ENCODE measurements at places on chromosomes 2 and 18.

DNA sequence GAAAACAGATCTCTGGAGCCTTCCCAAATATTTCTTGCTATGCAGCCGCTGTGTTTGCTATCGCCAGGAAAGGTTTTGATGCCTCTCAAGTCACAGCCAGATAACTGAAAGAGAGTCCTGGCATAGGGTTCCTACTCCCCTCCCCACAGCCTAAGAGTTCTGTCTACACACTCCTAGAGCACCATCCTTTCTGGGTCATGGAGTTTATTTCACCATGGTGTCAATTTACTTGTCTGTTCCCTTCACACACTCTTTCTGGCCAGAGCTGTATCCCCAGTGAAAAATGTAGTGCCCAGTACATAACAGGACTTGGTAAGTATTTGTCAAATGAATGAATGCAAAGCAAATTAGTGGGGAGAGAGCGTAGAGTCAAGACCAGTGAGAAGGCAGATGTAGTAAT lies 185.3 kb downstream of the HAUS1 start:
- DNase-seq: no peak
- no peak overlapping the region for H3K4me3 ChIP-seq
- no peaks in the 10 kb centered on the region for H3K36me3 ChIP-seq
- H3K27ac ChIP-seq: no peak overlapping the region
- no peaks in the 10 kb centered on the region for H3K27me3 ChIP-seq

GRCh38 chr2:180733330-180733729 lies 247.1 kb upstream of the UBE2E3 start:
- no peaks in the 10 kb centered on the region for H3K27me3 ChIP-seq
- peaks cover 7% of the 10 kb centered on the region for H3K4me1 ChIP-seq
- H3K27ac ChIP-seq: no peak overlapping the region

DNA sequence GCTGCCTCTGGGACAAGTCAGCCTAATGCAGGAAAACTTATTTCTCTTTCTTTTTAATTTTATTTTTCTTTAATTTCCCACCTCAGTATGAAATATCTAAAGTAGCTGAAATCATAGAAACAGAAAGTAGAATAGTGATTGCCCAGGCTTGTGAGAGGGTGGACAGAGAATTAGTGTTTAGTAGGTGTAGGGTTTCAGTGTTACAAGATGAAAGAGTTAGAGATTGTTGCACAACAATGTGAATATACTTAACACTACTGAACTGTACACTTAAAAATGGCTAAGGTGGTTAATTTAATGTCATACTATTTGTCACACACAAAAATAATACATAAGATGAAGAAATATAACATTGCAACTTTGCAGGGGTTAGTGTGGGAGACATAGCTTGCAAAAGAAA lies 80.8 kb downstream of the NAT8 start:
- DNase-seq: no peak
- no peak overlapping the region for H3K4me3 ChIP-seq
- no peaks in the 10 kb centered on the region for H3K27me3 ChIP-seq
- no peaks in the 10 kb centered on the region for H3K4me1 ChIP-seq
- H3K27ac ChIP-seq: no peak overlapping the region

DNA sequence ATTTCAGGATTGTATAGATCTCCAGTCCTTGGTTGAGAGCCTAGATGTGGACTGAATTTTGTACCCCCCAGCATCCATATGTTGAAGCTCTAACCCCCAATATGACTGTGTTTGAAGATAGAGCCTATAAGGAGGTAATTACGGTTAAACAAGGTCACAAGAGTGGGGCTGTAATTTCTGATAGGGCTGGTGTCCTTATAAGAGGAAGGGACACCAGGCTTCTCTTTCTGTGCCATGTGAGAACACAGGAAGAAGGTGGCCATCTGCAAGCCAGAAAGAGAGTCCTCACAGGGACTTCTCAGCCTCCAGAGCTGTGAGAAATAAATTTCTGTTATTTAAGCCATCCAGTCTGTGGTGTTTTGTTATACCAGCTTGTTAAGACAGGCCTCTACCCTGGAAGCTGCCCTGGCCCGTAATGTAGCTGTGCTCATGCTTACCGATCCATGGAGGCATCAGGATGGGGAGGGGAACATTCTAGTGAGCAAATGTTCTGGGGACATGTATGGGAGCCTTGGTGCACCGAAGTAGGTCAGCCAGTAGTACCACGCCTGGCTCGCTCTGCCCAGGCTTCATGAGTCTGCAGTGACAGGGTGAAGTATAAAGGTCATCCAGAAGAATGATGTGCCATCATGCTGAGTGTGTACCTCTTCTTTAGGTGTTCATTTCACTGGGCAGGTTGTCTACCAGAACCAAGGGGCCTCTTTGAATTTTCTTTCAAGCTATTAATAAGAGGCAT lies 16.1 kb downstream of the RASGRP3 start:
- no peak overlapping the region for H3K4me3 ChIP-seq
- H3K27me3 ChIP-seq: no peaks in the 10 kb centered on the region
- H3K36me3 ChIP-seq: no peaks in the 10 kb centered on the region
- H3K4me1 ChIP-seq: no peaks in the 10 kb centered on the region
- no peak for DNase-seq

GRCh38 chr2:208542465-208543041 lies 136.0 kb downstream of the PTH2R start:
- H3K36me3 ChIP-seq: no peaks in the 10 kb centered on the region
- peaks cover 5% of the 10 kb centered on the region for H3K27me3 ChIP-seq
- H3K4me3 ChIP-seq: no peak overlapping the region
- H3K27ac ChIP-seq: no peak overlapping the region
- DNase-seq: no peak

DNA sequence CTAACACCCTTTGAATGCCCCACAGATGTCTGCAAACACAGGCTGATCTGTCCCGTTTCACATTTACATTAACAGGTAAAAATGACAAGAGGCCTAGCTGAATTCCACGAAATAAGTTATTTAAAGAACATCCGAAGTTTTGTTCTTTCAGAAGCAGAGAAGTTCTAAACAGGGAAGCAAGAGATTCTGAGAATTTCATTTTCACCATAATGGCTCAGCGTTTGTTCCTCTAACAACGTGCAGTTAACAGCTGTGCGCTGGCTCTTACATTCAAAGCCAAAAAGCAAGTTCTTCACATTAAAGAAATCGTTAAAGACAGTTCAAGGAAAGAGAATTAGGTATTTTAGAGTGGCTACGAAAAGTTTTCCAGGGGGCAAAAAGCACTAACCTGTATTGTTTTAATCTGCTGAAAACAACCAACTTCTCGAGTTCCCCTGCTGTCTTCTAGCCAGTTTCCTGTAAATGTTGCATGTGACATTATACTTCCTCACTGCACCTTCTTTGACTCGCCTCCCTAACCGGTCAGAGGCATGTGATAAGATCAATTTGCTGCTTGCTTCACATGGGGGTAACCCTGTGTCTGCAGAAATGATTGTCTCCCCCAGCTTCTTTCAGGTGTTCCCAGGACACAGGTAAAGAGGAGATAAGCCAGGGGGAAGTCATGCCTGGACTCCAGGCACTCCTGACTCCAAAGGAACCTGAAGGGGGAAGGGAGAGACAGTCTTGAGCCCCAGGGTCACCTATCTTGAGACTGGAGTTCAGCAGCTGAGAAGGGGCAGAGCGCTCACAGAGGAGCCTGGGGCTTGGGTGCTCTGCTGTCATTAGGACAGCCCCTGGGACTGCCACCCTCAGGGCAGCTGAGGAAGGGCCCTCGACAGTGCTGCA lies 36.8 kb upstream of the WIPF1 start:
- H3K4me3 ChIP-seq: no peak overlapping the region
- H3K27me3 ChIP-seq: no peaks in the 10 kb centered on the region
- no peak overlapping the region for H3K27ac ChIP-seq
- no peaks in the 10 kb centered on the region for H3K4me1 ChIP-seq
- DNase-seq: no peak

GRCh38 chr2:67208887-67209500 lies 188.1 kb upstream of the ETAA1 start:
- H3K4me3 ChIP-seq: no peak overlapping the region
- H3K36me3 ChIP-seq: no peaks in the 10 kb centered on the region
- no peaks in the 10 kb centered on the region for H3K27me3 ChIP-seq

DNA sequence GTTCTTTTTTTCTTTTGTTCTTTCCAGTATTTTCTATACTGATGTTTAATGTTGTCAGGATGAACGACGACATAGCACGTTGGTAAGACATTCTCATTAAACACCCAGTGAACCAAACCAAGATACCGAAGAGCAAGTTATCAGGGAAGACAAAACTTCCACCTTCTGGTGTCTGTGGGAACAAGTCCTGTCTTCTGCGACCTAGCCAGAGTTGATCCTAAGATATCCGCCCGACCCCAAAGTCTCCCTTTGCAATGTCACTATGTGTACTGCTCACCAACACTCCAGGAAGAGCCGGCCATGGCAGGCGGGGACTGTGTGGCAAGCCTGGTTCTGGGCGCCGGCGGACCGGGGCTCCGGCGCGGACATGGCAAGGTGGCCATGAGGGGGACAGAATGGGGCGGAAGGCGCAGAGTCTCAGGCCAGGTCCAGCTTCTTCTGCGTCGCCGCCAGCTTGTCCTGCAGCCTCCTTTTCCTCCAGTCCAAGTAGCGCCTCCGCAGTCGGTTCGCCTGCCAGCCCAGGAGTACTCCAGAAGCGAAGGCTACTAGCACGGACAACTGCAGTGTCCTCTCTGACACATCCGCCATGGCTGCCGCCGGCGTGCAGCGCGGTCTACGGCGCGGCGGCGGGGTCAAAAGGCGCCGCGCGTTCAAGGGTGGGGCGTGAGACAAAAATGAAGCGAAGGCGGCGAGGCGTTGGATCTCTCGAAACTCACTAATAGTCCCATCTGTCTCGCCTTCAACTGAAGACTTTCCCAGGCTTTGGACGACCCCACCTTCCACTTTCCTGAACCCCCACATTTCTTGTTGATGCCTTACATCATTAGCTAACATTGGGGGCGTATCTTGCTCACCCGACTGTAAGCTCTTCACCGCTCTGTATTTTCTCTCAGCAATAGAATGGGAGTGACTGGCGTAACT lies at the start of gene MTLN:
Gene MTLN (minus strand): TSS at position 610 of the 921 bp plus-strand sequence. CDS start 22 bp downstream, at position 588.
- no peaks in the 10 kb centered on the region for H3K27me3 ChIP-seq
- peak within 1 kb of the TSS; percentile 83 for H3K27ac ChIP-seq
- H3K4me1 ChIP-seq: peaks cover 7% of the 10 kb centered on the region

DNA sequence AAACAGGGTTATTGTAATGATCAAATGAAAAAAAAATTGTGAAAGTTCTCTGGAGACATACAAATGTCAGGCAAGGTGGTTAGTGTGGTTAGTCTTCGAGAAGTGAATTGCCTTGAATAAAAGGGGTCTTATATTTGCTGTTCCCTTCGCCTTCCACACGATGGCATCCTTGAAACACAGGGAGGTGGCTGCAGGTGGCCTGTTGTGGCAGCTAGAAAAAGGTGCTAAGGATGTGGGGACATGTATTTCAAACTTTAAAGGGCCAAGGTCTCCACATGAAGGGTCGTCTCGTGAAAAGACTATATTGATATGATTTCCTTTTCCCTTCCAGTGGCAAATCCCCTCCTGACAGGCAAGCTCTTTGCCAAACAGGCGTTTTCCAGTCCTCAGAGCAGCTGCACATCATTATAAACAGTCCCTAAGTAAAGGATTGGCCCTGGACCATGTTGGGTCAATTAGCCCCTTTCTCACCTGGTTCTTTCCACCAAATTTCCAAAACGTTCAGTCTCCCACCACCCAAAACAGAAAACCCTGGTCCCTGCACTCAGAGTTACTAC lies 68.5 kb downstream of the COPS8 start:
- no peaks in the 10 kb centered on the region for H3K27me3 ChIP-seq
- no peaks in the 10 kb centered on the region for H3K36me3 ChIP-seq
- H3K4me1 ChIP-seq: no peaks in the 10 kb centered on the region
- no peak overlapping the region for H3K4me3 ChIP-seq
- DNase-seq: peak; percentile 52
- no peak overlapping the region for H3K27ac ChIP-seq

DNA sequence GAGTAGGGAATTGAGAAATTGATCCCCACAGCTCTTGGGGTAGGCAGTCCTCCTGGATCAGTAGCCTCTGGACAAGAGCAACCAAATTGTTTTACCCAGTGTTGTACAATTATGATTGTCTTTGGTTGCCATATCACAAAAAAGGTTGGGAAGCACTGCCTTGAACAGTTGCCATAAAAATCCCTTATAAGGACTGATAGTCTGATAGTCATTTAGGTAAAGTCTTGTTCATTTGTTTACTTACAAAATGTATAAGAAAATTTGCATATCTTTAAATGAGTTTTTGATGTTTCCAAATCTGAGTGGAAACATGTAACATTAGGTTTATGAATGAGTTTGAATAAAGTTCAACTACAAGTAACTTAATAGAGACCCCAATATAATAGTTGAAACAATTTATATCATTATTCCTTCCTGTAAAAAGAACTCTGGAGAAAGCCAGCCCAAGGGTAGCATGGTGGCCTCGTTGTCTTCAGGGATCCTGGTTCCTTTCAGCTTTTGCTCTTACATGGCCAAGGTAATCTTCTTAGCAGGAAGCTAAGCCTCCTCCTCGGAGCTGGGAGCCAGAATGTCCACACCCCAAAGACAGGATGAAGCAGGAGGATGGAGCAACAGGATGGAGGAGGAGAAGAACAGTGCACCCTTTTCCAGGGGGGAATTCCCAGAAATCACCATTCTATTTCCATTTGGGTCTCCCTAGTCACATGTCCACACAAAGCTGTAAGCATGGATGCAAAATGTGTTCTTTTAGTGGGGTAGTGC lies 35.7 kb upstream of the NEMP2 start:
- no peak overlapping the region for H3K4me3 ChIP-seq
- H3K27me3 ChIP-seq: no peaks in the 10 kb centered on the region
- H3K36me3 ChIP-seq: no peaks in the 10 kb centered on the region
- H3K27ac ChIP-seq: no peak overlapping the region
- no peak for DNase-seq
- no peaks in the 10 kb centered on the region for H3K4me1 ChIP-seq

DNA sequence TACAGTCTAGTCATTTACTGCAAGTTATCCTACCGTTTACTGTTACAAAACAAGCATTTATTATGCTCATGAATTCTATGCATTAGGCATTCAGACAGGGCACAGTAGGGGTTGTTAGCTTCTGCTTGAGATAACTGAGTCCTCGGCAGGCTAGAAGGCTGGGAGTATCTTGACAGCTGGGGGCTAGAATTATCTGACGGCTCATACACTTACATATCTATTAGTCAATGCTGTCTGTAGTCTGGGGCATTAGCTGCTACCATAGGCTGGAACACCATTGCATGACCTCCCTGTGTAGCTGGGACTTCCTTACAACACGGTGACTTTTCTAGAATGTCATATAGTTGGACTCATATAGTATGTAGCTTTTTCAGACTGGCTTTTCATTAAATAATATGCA lies 61.9 kb upstream of the ALK start:
- no peak for DNase-seq
- H3K4me1 ChIP-seq: no peaks in the 10 kb centered on the region
- peaks cover 46% of the 10 kb centered on the region for H3K27me3 ChIP-seq

- no peak overlapping the region for H3K27ac ChIP-seq
- DNase-seq: no peak
- no peak overlapping the region for H3K4me3 ChIP-seq
These were observed 158.1 kb downstream of the METTL4 start for GRCh38 chr18:2412996-2413751.

DNA sequence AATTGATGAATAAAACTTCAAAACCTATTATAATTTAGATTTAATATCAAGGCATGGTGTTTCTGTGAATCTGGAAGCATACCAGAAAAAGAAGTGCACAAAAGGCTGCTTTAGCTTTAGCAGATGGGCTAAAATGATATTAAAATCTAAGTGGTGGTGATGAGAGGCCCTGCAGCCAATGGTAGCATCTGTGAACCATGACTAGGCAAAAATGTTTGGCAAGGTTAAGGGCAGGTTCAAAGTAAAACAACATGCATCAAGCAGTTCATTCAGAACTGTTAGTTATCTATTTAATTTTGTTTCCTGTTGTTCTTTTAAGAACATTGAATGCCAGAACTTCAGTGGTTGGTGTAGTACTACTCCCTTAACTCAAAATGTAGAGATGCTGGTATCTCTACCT lies 1736.9 kb upstream of the CELF4 start:
- no peaks in the 10 kb centered on the region for H3K36me3 ChIP-seq
- no peak overlapping the region for H3K27ac ChIP-seq
- no peak for DNase-seq
- no peaks in the 10 kb centered on the region for H3K27me3 ChIP-seq

Data from HCT116 (cell line).